CD4-positive, alpha-beta memory T cell (primary cell): ENCODE measurements at places on chromosomes 7 and 10. TPM values are rescaled to one million over a fixed set of nuclear protein-coding genes. Genes with fewer than 3 reads are reported as not detected.

GRCh38 chr10:48440771-48441170 is 134.3 kb downstream of the MAPK8 start:
- DNase-seq = no peak

GRCh38 chr7:65839846-65840245 is 33.0 kb upstream of the VKORC1L1 start:
- DNase-seq = no peak

DNA sequence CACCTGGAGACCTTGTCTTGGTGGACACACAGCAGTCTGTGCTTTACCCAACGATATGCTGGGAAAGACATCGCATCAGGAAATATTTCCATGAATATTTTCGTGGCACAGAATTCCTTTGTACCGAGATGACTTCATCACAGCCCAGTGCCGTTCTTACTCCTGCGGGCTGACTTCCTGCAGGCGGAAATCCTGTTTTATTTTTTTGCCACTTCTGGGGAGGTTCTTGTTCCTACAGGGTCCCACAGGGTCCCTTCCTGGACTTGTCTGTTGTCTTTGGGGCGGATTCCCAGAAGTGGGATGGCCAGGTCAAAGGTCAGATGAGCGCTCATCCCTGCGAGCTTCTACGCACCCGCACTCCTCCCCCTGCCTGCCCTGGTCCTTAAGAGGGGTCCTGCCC is 86.5 kb downstream of the DNAJB6 start:
- DNase-seq = no peak

- no peak for DNase-seq
These were observed 2.1 kb upstream of the IDE start for GRCh38 chr10:92575961-92576360.

SCART1 gene
- 10.5 TPM for total RNA-seq

GRCh38 chr7:132109769-132110168 is 466.5 kb downstream of the PLXNA4 start:
- DNase-seq = no peak

DNA sequence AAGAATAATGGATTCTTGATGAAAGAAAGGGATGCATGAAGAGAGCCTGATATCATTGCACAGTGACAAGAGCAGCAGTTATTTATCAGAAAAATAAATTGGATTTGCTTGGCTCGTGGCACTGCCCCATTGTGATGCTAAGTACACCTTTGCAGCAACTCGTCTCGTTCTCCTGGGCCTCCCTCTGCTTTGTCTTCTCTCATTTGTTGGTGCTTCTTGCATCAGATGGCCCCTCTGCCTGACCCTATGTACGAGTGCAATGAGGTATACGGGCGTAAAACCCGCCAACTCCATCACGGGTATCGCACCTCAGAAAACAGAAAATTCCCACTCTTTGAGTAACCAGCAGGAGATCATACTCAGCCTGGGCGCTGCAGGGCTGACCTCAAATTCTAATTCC is 107.2 kb upstream of the C10orf90 start:
- DNase-seq = no peak

- no peak for DNase-seq
These were observed 93.8 kb downstream of the MARCHF5 start for GRCh38 chr10:92384741-92385140.

GRCh38 chr10:5697342-5697741 is 12.7 kb downstream of the TASOR2 start:
- no peak for DNase-seq

TMEM176B gene
- 1.6 TPM for total RNA-seq

ZPBP gene
- not detected for total RNA-seq

CYP3A7 gene
- total RNA-seq = not detected

GRCh38 chr10:30997536-30998235 is 34.0 kb downstream of the ZNF438 start:
- DNase-seq = no peak

DNA sequence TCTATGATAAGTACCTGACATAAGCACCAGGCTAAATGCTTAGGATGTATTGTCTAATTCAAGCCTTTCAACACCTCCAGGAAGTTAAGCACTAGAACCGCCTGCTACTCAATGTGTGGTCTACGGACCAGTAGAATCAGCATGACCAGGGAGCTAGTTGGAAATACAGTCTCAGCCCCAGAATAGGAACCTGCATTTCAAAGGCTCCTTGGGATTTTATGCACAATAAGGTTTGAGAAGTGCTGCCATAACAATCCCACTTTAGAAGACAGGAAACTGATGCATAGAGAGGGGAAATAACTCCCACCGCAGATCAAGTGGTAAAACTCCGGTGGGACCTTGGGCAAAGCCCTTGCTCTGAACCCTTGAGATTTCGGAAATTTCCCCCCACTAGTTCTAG is 8.8 kb upstream of the DUSP5 start:
- DNase-seq = no peak

RTKN2 gene
- 12.2 TPM for total RNA-seq

GRCh38 chr7:92671505-92672169 is 81.4 kb upstream of the FAM133B start:
- DNase-seq = no peak

COL17A1 gene
- total RNA-seq = not detected

ST8SIA6 gene
- 0.52 TPM for total RNA-seq

GRCh38 chr10:101123085-101123814 is 7.8 kb upstream of the TLX1 start:
- no peak for DNase-seq

DNA sequence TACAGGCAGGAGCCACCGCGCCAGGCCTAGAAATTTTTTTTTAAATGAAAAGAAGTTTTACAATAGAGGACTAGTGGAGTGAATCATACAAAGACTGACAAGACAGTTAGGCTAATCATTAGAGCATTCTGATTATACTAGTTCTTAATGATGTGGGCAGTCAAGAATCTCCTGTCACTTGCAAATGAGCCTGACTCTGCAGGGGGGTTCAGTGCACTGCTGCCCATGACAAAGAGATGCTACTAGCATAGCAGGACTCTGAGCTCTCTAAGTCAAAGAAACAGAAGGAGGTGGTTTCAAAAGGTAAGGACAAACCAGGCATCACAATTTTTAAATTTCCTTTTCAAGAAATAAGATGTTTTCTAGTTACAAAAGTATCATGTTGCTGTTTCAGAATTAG is 59.0 kb downstream of the CCDC6 start:
- DNase-seq = no peak

TMEM270 gene
- not detected for total RNA-seq

- DNase-seq = no peak
These were observed 23.4 kb upstream of the PRKCQ start for GRCh38 chr10:6603142-6604125.

DNA sequence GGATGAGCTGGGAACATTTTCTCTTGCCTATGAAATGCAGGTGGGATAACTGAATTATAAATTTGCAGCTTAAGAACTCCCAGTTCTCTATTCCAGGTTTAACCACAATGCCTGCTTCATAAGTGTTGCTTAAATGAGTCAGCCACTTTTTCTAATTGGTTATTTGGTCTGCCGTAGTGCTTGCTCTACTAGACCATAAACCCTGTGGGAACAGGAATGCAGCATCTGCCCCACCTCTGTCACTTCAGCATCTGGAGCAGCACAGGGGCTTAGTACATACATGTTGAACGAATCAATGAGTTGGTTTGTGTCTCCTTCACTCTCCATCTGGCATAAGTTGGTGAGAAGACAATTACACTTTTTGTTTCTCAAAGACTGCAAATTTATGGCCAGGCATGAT is 95.2 kb upstream of the PTER start:
- no peak for DNase-seq
